ENCODE measurements at places on chromosomes 2 and 18. TPM values are rescaled to one million over a fixed set of nuclear protein-coding genes. Genes with fewer than 3 reads are reported as not detected.
A peak's percentile ranks its signal among the peaks of the same experiment; 100 is the strongest.

GRCh38 chr2:112623913-112624777 is 21.6 kb upstream of the SLC20A1 start:
- peak; percentile 68 for DNase-seq

GRCh38 chr2:233091595-233092375 is 31.6 kb downstream of the INPP5D start:
- DNase-seq: no peak

Gene FHOD3
- 15.1 TPM for total RNA-seq

DNA sequence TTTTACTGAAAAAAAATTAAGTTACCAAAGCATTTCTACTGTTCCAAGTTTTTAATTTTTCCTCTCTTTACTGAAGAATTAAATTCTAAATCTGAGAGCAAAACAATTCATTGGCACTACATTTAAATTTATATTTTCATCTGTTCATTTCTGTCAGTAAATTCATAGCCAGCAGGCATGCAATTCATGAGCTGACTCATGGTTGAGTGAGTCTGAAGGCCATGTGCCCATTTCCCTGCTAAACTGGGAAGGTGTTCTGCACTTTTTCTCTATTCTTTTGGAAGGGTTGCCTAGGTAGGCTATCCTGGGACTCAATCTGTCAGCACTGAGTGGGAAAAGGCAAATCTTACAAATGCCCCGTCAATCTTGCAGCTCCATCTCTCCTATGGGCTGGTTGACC is 88.7 kb downstream of the KLHL14 start:
- no peak for DNase-seq

DNA sequence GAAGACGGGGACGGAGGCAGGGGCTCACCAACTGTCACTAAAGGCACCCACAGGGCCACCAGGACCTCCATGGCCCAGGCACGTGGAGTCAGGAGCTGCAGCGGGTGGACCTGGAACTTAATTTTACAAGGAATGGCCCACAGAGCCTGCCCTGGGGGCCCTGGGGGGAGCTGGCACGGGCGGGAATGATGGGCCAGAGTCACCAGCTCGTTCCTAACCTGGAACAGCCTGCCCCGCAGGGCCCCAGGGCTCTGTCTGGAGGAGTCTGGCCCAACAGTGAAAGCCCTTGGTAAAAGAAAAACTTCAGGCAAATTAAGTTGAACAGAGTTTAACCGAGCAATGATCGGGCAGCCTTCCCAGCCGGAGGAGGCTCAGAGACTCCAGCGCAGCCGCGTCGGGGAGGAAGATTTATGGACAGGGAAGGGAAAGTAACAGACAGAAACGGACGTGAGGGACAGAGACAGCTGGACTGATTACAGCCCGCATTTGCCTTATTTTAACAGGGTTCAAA is 118.4 kb upstream of the TMEM18 start:
- DNase-seq: peak; percentile 7

Measured in lower leg skin (tissue), 4 donors.